ENCODE measurements at places on chromosomes 7 and 10.

DNA sequence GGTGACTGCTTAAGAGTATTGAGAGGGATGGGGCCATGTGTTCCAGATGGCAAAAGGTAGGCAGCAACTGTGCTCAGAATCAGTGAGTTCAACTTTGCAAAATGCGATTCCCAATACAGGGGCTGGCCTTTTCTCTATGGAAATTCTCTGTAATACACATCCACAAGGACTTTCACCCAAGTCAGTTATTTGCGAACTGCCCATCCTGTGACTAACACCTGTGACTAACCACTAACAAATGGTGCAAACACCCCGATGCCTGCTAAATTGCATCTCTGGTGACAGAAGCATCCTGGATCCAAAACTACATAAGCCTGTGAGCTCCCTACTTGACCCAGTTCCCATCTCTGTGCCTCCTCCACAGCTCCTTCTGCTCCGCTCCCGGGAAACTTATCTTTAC lies 9.0 kb upstream of the CUZD1 start:
- no peak for DNase-seq

GRCh38 chr10:119702583-119702982 lies 23.3 kb upstream of the INPP5F start:
- no peak for DNase-seq

DNA sequence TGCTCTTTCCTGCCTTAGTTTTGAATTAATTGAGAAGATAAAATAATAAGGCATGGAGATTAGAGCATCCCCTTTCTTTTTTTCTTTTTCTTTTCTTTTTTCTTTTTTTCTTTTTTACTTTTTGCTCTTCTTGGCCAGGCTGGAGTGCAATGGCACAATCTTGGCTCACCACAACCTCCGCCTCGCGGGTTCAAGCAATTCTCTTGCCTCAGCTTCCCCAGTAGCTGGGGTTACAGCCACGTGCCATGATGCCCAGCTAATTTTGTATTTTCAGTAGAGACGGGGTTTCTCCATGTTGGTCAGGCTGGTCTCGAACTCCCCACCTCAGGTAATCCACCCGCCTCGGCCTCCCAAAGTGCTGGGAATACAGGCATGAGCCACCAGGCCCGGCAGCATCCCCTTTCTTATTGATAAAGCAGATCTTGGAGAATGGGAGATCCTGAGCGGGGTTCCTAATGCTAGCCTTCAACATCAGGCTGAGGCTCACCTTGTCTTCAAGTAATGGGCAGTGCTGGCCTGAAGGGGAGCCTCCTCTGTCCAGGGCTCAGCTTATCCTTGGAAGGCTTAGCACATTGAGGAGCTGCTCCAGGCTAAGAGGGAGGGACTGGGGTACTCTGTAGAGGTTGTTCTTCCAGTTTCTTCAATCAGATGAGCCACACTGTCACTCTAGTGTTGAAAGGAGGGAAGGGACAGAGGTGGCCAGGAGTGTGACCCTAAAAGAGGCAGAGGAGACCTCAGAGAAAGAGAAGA lies 27.9 kb downstream of the GSTO2 start:
- DNase-seq = no peak

DNA sequence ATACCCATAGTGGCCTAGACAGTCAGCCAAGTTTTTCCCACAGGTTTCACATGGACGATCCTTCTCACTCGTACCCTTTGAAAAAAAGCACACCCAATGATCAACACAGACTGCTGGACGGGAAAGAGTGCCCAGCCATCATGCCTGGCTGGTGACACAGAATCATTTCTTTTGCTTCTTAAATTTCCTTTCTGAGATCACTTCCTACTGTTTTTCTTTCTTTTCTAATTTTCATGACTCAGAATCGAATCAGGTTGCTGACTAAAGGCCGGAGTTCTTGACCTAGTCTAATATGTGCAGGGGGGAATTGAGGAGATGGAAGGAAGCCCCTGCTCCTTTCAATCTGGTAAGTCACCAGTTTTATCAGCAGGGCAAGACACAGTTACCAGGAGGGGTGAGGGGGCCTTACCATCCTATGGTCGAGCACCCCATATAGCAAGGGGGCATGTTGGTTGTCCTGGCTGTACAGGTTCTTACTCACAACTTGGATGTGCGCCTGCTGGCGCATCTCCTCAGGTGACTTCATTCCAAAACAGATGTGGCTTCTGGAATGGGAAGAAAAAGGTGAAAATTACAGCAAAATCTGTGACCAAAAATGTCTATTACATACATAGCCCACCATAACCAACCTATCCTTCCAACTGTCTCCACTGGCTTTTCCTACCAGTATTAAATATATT lies 3.5 kb downstream of the POLR3A start:
- no peak for DNase-seq

Data from keratinocyte (primary cell).